CD4-positive, alpha-beta T cell treated with Interleukin-4 for 4 hours (primary cell): ENCODE measurements at places on chromosomes 3 and 15.

GRCh38 chr15:61700803-61701202 lies 359.4 kb downstream of the VPS13C start:
- DNase-seq = no peak

DNA sequence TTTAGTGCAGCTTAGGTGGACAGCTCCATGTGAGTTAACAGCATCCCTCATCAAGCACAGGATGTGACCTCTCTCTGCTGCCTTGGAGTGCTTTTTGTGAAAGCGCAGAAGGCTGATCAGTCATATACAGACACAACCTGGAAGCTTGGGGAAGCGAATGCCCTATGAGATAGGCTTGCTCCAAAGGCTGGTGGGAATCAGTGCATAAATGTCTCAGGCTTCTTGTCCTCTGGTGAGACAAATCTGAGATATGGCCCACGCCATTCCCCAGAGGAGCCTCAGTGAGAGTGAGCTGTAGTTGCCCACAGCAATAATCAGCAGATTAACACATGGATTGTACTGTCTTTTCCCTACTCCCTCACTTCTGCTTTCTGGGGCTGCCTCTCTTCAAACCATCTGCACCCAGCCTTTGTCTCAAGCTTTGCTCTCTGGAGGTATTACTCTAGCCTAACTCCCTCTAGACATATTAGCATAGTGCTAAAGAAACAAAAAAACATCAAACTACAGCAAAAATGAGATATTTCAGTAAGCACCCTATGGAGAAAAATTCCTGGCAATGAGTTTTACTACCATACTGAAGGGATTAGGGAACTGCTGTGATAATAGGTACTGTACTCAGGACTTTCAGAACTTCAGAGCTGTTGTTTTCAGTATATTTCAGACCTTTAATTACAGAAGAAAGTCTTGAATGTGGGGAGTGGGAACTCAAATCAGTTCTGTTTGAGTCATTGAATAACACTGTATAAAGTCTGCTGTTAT lies 113.7 kb downstream of the OXSM start:
- DNase-seq = no peak

DNA sequence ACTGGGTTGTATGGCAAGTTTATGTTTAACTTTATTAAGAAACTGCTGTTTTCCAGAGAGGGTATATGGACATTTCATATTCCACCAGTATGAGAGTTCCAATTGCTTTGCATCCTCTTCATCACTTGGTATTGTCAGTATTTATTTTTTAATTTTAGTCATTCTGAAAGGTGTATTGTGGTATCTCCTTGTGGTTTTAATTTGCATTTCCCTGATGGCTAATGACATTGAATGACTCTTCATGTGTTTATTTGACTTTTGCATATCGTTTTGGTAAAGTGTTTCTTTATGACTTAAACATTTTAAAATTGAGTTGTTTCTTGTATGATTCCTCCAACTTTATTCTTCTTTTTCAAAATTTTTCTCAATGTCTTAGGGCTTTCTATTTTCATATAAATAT lies 44.4 kb downstream of the IL1RAP start:
- no peak for DNase-seq

DNA sequence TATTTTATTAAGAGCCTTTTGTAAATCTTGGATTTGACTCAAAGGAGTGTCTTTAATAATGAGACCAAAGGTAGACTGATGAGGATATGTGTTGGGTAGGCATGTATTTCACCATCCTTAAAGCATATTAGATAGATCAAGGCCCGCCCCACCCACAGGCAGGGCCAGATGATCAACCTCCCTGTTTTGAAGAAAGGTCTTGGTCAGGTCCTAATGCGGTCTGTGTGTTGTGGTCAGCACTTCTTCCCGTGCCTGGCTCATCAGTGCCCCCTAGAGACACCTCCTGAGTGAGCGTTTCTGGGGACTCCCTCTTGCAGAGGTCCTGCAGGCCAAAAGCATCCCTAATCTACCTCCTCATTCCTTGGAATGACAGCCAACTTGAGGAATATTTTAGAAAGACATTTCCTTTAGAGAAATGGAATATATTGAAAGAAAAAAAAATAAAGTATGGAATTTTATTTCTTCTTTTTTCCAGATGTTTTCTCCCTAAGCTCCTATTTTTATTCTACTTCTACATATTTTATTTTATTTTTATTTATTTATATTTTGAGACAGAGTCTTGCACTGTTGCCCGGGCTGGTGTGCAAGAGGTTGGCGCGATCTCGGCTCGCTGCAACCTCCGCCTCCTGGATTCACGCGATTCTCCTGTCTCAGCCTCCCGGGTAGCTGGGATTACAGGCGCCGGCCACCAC lies 6.0 kb downstream of the TM4SF4 start:
- peak; percentile 37 for DNase-seq
